ENCODE measurements at places on chromosomes 12 and 14. TPM values are rescaled to one million over a fixed set of nuclear protein-coding genes. Genes with fewer than 3 reads are reported as not detected.

The VWF gene
- total RNA-seq: 285 TPM

GRCh38 chr12:66232263-66232662 lies 43.2 kb downstream of the IRAK3 start:
- H3K27ac ChIP-seq: no peak overlapping the region
- peaks cover 9% of the 10 kb centered on the region for H3K36me3 ChIP-seq
- H3K27me3 ChIP-seq: no peaks in the 10 kb centered on the region
- no peak for DNase-seq

GRCh38 chr14:92585981-92586937 lies 72.7 kb downstream of the RIN3 start:
- H3K4me3 ChIP-seq: no peak overlapping the region
- H3K4me1 ChIP-seq: peaks cover 14% of the 10 kb centered on the region
- peak overlapping the region; percentile 60 for H3K27ac ChIP-seq
- peak; percentile 96 for DNase-seq
- H3K27me3 ChIP-seq: no peaks in the 10 kb centered on the region
- peaks cover 11% of the 10 kb centered on the region for H3K36me3 ChIP-seq

The AGAP2 gene
- total RNA-seq: 1.5 TPM

GRCh38 chr14:71647086-71647784 lies 285.0 kb upstream of the RGS6 start:
- DNase-seq: peak; percentile 62
- H3K36me3 ChIP-seq: no peaks in the 10 kb centered on the region
- H3K4me1 ChIP-seq: peaks cover 8% of the 10 kb centered on the region
- H3K27me3 ChIP-seq: no peaks in the 10 kb centered on the region
- no peak overlapping the region for H3K27ac ChIP-seq

The TTC7B gene
- total RNA-seq: 30.3 TPM

DNA sequence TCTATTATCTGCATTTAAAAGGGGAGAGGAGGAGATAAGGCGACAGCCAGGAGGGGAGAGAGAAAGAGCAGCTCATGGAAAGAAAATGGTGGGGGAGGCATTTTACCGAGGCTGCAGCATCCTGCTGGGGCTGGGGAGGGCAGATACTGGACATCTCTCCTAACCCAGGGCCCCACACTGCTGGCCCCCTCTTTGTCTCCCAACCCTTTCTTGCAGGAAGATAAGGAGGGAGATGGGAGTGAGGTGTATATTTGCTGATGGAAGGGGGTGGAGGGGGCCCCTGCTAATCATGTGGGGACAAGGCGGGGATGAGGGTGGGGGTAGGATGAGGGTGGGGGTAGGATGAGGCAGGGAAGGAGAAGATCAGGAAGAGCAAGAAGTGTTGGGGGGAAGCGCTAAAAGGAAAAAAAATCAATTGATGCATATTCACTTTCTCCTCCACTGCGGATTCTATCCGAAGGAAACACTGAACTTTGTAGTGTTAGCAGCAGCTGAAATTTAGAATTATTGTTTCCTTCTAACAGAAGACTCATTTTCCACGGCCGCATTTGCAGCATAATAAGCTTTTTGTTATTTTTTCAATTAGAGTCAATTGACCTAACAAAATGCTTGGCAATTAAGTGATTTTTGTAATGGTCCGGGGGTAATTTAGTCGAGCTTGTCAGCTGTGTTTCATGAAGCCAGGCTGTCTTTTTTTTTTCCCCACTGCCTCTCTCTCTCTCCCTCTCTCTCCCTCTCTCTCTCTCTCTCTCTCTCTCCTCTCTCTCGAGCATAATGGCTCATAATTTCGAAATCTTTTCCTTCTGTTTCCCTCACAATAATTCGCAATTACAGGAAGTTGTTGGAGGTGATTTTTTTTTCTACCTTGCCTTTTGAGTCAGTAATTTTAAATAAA lies 1134.6 kb downstream of the BCL11B start:
- no peak overlapping the region for H3K27ac ChIP-seq
- H3K27me3 ChIP-seq: peaks cover 19% of the 10 kb centered on the region

GRCh38 chr14:38138473-38139138 lies 69.1 kb upstream of the SSTR1 start:
- no peak for DNase-seq
- no peaks in the 10 kb centered on the region for H3K27me3 ChIP-seq
- H3K27ac ChIP-seq: no peak overlapping the region
- no peaks in the 10 kb centered on the region for H3K36me3 ChIP-seq
- H3K4me3 ChIP-seq: no peak overlapping the region

DNA sequence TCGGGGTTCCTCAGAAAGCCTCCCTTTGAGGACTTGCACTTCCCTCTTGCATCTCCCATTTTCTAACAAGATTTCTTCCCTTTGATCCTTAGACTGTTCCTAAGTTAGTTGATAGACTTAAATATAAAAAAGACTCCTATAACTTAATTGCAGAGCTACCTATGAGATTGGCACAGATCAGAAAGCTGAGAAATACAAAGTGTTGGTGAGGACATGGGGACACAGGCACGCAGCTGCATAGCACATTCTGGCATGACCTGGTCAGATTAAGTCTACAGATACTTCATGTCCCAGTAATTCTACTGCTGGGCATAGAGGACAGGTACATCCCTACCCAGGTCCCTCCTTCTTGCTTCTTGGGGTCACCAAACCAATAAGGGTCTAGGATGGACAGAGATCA lies 141.7 kb upstream of the LHX5 start:
- no peaks in the 10 kb centered on the region for H3K4me1 ChIP-seq
- peaks cover 34% of the 10 kb centered on the region for H3K27me3 ChIP-seq
- DNase-seq: no peak
- no peak overlapping the region for H3K4me3 ChIP-seq

- H3K4me1 ChIP-seq: peaks cover 53% of the 10 kb centered on the region
- no peaks in the 10 kb centered on the region for H3K27me3 ChIP-seq
- H3K36me3 ChIP-seq: no peaks in the 10 kb centered on the region
Observed at GRCh38 chr14:53534841-53535240, 381.7 kb upstream of the DDHD1 start.

The SYCP3 gene
- total RNA-seq: 0.46 TPM

Data from lung (tissue), 17 donors.